ENCODE measurements at places on chromosomes 2 and 18.

DNA sequence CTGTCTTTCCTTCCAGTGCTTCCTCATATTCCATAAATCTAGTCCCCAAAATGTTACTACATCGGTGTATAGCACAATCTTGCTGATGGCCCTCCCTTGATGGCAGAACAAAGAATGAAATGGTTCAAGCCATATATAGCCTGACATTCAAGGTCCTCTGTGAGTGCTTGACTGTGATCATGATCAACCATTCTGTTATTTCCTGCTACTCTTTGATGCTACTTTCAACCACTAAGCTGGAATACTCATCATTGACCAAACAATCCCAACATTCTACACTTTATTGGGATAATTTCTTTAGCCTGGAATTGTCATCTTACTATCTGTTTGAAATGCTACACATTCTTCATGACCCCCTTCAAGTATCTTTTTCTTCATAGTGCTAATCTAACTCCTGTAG lies 633.9 kb downstream of the PLCL1 start:
- DNase-seq: no peak

DNA sequence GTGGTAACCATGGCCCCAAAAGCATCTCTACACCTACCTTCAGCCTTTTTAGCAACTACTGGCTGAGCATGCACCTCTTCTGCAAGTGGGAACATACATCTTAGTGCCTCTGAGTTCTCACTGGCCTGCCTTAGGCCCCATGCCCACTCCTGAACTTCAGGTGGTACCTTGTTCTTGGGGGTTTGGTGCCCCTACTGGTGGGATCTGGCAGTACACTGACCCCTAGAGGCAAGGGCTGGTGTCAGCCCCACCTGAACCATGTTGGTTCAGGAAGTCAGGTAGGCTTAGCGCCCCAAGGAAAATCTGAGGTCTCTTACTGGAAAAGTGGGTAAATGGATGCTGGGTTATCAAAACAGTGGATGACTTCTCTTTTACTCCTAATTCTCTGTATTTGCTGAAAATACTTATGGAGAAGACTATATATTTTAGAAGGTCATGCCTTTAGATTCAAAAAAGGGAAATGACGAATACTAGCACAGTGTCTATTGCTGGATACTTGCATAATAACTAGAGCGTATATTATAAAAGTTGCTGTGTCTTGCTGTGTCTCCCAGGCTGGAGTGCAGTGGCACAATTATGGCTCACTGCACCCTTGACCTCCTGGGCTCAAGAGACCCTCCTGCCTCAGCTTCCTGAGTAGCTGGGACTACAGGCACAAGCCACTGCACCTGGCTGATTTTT lies 84.6 kb downstream of the RAB31 start:
- DNase-seq: peak; percentile 28

GRCh38 chr2:55567298-55567697 lies 47.8 kb downstream of the CFAP36 start:
- DNase-seq: no peak

- no peak for DNase-seq
Observed at GRCh38 chr2:128552806-128553551, 234.3 kb upstream of the HS6ST1 start.

- DNase-seq: peak; percentile 41
Observed at GRCh38 chr2:37809525-37809924, 115.6 kb upstream of the RMDN2 start.

GRCh38 chr2:96531872-96532505 lies 4.6 kb upstream of the ARID5A start:
- peak; percentile 99 for DNase-seq

DNA sequence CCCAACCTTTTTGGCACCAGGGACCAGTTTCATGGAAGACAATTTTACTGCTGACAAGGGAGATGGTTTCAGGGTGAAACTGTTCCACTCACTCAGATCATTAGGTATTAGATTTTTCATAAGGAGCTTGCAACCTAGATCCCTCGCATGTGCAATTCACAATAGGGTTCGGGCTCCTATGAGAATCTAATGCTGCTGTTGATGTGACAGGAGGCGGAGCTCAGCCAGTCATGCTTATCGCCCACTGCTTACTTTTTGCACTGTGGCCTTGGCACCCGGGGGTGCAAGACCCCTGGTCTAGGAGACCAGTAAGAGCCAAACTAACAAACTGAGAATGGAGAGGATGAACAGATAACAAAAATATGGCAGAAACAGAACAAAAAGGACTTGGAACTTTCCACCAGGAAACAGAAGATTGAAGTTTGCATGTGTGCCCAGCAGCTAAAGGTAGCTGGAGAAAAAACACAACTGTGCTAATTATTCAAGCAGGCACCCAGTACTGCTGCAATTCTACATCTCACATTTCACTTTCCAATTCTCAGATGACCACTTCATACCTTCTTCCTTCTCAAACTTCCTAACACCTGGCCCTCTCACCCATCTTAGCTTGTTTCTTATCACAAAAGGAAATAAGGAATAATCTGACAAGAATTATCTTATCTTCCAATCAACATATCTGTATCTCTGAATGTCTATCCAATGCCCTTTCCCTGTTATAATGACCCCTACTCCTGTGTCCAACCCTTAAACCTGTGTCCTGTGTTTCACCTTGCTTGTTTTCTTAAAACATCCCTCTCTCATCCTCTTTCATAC lies 24.8 kb downstream of the SP3 start:
- no peak for DNase-seq

DNA sequence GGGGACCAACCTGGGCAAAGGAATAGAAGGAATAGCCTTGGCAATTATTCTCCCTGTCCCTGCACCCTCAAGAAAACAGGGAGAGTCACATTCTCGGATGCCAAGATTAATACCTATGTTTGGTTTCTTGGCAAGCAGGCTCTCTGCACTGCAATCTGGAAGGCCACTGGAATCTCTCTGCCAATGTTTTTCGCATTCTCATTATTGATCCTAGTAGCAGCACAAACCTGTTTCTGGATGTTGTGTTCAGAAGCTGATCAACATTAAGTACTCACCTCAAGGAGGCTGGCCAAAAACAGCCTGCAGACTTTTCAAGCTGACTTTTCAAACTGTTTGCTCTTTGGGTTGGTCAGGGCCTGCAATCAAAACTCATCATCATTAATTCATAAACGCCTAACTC lies 62.2 kb downstream of the CLHC1 start:
- no peak for DNase-seq

DNA sequence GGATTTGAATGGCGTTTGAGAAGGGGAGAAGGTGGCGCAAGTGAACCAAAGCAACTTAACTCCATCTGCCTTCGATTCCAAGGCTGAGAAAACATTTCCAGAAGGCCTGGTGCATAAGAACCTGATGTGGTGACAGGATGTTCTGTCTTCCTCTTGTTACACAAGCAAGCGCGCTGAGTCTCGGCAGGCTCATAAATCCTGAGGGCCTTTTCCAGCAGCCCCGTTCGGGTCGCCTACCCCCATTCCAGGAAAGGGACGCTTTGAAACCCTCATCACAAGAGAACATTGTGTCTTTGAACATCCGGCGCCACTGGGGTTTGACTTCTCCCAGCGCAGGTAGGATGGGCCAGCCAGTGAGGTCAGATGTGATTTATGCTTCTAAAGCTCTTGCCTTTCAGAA lies 403.5 kb downstream of the SETBP1 start:
- DNase-seq: peak; percentile 78

DNA sequence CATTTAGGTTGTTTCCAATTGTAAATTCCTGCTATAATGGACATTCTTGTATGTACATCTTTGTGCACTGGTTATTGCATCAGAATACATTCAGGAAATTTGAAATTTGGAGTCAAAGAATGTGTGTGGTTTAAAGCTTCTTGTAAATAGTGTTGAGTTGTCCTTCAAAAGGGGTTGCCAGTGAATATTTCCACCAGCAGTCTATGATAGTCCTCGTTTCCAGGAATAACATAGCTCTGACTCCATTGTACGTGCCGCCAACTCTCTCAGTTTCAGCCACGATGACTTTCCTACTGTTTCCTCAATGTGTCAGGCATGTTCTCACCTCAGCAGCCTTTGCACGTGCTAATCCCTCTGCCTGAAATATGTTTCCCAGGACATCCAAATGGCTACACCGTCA lies 10.9 kb upstream of the HS6ST1 start:
- no peak for DNase-seq

GRCh38 chr18:29181151-29181901 lies 1004.4 kb upstream of the CDH2 start:
- no peak for DNase-seq

DNA sequence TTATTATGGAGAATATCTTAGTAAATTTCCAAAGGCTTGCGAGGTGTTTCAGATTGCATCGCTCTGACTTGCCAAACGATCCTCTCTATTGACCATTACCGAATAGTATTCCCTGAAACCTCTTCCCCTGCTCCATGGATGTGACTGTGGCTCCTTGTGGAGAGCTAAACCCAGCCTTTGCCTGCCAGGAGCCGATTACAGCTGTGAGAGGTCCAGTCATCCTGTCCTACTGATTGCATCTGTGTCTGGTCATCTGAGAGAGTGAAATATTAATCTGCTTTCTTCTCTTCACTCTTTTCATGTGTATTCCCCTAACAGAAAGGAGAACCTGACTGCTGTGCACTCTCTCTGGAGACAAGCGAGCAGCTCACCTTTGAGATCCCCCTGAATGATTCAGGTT lies 523.9 kb upstream of the NRP2 start:
- DNase-seq: no peak

DNA sequence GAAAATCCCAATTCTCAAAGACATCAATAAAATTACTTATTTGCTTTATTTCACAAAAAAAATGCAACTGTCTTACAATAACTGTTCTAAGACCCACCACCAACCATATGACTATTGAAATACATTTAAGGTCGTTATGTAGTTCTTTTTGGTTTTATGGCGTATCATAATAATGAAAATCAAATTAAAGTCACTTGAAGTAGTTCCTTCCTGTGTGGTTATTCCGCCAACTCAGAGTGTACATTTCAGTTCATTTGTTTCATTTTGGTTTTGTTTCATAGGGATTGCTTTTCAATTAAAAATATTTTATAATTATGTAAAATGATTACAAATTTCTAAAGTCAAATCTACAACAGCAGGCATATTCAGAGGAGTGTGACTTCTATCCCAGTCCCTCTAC lies 45.9 kb upstream of the AAK1 start:
- peak; percentile 58 for DNase-seq

DNA sequence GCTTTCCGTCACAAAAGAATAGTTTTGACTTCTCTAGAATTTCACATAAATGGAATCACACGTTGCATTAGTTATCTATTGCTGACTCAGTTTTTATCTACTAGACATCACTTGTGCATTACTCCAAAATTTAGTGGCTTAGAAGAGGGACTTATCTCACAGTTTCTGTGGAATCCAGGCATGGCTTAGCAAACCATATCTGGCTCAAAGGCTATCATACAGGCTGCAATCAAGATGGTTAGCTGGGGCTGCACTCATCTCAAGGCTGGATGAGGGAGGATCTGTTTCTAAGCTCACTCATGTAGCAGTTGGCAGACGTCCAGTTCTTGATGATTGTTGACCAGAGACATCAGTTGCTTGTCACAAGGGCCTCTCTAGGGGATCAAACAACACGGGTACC lies 6.6 kb upstream of the DSC3 start:
- DNase-seq: no peak

- no peak for DNase-seq
Observed at GRCh38 chr2:236862526-236862925, 223.2 kb upstream of the COPS8 start.

- peak; percentile 78 for DNase-seq
Observed at GRCh38 chr2:219029829-219030165, 11.5 kb downstream of the CFAP65 start.

GRCh38 chr2:96580771-96581170 lies 44.2 kb downstream of the ARID5A start:
- no peak for DNase-seq

DNA sequence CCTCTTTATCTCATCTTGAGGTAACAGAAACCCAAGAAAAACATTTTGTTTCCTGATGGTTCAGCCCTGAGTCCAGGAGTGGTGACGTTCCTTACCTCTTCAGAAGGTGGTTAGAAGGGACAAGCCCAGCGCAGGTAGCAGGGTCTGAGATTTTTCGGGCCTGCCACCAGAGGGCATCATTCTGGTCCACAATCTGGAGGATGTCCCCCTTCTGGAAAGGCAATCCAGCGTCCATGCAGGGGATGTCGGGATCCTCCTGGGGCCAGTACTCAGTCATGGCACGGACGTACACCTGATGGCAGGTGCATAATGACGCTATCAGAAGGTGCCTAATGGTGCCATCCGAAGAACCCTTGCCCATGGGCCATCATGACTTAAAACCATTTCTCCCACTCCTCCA lies 17.7 kb downstream of the MPP4 start:
- no peak for DNase-seq

DNA sequence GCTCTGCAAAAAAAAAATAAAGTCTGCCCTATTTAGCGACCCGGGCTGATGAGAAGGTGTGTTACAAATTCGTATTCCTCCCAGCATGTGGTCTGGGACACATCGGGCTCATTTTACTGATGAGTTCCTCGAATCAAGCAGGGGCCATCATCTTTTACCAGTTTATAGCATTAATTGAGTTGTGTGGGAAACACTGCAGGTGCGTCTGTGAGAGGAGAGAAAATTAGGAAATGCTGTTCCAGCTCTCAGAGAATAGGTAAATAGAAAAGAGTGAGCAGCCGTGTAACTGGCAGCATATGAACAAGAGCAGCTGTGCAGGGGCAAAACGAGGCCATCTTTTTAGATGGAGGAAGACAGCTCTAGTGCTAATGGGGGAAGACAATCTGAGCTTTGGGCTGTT lies 216.7 kb downstream of the SETBP1 start:
- DNase-seq: no peak

GRCh38 chr2:177671662-177672061 lies 279.1 kb downstream of the AGPS start:
- no peak for DNase-seq

DNA sequence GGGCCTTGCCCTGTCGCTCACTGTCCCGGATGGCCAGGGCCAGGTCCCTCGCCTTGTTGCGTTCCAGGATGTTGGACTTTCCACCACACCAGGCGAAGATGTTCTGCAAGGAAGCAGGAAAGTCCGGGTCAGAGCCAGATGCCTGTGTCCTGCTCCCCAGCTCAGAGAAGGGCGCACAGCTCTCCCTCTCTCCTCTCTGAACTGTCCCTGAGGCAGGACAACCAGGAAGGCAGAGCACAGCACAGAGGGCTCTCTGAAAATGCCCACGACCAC lies 11.0 kb downstream of the CAPG start:
- DNase-seq: no peak

DNA sequence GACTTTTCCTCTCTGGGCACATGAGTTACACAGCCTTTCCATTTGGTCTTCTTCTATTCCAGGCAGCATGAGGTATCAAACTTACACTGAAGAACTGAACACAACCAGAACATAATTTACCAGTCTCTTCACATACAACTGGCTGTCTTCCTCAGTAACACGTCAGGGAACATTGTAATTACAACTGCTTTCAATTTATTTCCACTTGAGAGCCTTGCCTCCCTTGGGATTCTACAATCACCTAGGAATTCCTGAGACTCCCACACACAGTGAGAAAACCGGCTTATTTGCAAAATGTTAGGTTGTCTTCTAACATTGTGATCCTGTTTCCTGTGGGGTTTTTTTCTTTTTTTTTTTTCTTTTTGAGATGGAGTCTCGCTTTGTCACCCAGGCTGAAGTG lies 149.9 kb downstream of the TMX3 start:
- DNase-seq: no peak

All from common myeloid progenitor, CD34-positive (primary cell).